HepG2 (cell line): ENCODE measurements at places on chromosomes 12 and 14.

GRCh38 chr12:27474344-27474743 lies 27.8 kb downstream of the SMCO2 start:
- no peak for DNase-seq

GRCh38 chr12:67751381-67751928 lies 102.9 kb downstream of the DYRK2 start:
- no peak for DNase-seq

DNA sequence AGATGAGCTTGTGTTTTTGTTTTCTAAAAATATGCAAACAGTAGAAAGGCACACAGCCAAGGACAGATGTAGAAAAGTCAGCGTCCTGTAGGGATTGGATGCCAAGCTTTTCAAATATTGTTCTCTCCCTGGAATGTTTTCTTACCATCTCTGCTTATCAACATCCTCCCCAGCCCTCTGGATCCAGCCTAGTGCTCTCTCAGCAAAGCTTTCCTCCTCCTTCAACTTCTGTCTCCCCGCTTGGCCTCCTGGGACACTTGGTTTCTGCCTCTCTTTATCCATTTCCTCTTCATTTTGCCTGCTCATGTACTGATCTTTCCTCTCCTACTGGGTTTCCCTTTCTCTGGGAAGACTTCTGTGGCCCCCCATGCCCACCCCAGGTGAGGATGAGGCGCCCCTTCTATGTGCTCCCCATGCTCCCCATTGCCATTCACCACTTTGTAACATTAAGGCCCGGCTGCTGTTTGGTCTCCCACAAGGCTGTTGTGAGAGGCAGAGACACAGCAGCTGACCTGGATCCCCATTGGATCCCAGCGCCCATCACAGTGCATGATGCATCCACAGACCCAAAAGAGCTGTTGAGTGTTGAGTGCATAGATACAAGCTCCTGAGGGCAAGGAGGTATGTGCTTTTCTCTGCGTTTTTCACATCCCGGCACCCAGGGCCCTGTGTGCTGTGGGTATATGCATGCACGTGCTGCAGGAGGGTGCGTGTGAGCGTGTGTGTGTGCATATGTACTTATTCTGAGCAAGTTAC lies 38.2 kb downstream of the EVL start:
- DNase-seq, result no peak

DNA sequence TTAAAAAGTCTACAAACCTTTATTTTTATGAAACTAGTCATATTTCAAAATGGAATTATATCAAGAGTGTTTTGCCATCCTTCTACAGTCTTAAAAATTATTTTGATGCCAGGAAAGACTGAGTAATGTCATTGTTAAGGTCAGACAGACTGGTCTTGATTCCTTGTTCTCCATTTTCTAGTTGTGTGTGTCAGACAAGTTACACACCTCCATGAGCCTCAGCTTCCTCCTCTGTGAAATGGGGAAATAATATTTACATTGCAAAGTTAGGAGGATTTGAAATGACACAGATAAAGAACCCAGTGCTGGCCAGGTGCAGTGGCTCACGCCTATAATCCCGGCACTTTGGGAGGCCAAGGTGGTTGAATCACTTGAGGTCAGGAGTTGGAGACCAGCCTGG lies 47.4 kb upstream of the ELK3 start:
- no peak for DNase-seq

DNA sequence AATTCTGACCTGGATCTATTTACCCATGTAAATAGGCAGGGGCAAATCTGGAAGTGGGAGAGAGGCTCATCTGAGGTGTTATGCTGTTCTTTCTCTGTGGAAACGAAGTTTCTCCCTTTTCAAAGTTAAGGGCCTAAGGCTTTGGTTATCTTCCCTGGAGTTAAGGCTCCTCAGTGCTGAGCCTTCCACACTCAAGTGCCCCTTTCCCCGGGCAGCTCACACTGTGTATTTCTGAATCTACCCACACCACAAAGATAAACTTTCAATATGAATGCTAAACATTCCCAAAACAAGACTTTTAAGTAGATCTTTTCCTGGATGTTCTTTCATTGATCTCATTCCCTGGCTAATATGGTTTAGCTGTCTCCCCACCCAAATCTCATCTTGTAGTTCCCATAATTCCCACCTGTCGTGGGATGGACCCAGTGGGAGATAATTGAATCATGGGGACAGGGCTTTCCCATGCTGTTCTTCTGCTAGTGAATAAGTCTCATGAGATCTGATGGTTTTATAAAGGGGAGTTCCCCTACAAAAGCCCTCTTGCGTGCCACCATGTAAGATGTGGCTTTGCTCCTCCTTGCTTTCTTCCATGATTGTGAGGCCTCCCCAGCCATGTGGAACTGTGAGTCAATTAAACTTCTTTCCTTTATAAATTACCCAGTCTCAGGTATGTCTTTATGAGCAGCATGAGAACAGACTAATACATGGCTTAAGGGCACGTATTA lies 251.1 kb downstream of the NAV3 start:
- no peak for DNase-seq
